Dermis blood vessel endothelial cell (primary cell): ENCODE measurements at places on chromosomes 1 and 21. TPM values are rescaled to one million over a fixed set of nuclear protein-coding genes. Genes with fewer than 3 reads are reported as not detected.

- DNase-seq, result no peak
These were observed 37.2 kb upstream of the SCCPDH start for GRCh38 chr1:246687002-246687401.

- DNase-seq, result no peak
These were observed 2.8 kb downstream of the DIRAS3 start for GRCh38 chr1:68047659-68048026.

- no peak for DNase-seq
These were observed 53.4 kb upstream of the COL6A1 start for GRCh38 chr21:45927851-45928850.

DNA sequence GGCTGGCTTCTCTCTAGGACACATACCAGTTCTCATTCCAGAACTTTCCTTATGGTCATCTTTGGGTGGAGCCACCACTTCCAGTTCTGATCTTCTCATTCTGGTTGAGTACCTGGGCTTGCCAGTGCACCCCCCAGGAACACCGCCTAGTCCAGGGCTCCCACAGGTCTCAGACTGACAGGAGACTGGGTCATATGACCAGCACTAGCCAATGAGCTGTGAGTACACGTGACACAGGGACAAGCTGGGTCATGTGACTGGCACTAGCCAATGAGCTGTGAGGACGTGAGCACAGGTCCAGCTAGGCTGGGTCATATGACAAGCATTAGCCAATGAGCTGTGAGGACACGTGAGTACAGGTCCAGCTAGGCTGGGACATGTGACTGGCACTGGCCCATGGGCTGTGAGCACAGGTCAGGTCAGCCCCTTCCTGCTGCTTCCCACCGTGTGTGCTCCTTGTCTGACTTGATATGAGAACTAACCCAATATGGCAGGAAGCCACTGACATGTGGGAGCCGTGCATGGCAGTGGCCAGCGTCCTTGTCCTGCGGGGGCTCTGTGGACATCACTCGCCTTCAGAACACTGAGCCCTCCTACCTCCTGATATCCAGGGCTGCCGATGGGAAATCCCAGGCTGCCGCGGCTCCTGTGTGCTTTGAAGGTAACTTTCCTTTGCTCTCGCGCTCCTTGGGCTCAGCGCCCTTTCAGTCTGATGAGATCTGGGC lies 22.7 kb downstream of the KRTAP10-1 start:
- peak; percentile 28 for DNase-seq

GRCh38 chr1:95245029-95245428 lies 11.0 kb downstream of the RWDD3 start:
- no peak for DNase-seq

The FCMR gene
- 0.17 TPM in 1 of 2 replicates, not detected in the other for total RNA-seq

DNA sequence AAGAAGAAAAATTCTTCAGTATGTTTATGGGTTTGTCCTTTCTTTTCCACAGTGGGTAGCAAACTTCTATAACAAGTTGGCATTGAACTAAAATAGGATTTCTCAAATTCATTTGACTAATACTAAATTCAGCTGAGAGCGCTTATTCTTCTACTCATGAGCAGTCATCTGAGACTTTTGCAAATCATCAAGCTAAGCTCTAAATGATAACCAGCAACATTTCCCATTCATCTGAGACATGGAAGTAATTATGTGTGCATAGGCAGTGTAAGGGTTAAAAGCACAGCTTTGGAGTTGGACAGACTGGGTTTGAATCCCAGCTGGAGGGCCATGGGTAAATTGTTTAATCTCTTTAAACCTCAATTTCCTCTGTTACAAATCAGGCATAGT lies 18.3 kb upstream of the CNR2 start:
- no peak for DNase-seq

The FAM167B gene
- total RNA-seq, result 2.4 and 30.8 TPM in 2 replicates

- DNase-seq, result no peak
These were observed 77.2 kb downstream of the MPZL1 start for GRCh38 chr1:167798952-167799351.

- no peak for DNase-seq
These were observed 25.6 kb downstream of the NPHP4 start for GRCh38 chr1:5966543-5967205.

- DNase-seq, result no peak
These were observed 17.7 kb downstream of the CD1E start for GRCh38 chr1:158371188-158371953.

DNA sequence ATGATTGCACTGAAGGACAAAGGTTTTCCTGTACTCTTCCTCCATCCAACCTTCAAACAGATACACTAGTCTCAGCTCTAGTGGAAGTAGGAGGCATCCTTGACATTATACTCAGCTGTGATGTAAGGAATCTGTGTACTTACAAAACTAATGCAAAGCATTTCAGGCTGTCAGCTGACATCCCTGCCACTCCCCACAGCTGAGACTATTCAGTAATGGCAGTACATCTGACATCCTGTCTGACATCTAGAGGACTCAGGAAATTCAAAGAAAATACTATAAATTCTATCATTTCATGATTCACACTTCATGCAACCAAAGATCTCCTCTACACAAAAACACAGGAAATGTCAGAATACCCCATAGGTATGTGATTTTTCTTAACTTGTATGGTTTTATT lies 325.8 kb downstream of the SMYD3 start:
- DNase-seq, result peak; percentile 21

GRCh38 chr1:211753649-211754251 lies 76.8 kb downstream of the LPGAT1 start:
- no peak for DNase-seq

The PLXNA2 gene
- total RNA-seq, result 54.8 and 95.8 TPM in 2 replicates

- no peak for DNase-seq
These were observed 124.7 kb downstream of the CLIC6 start for GRCh38 chr21:34793471-34793870.

The LEPROT gene
- 58.7 and 60.6 TPM in 2 replicates for total RNA-seq

The MORC3 gene
- total RNA-seq, result 46.6 and 49.4 TPM in 2 replicates

GRCh38 chr21:42534421-42535378 lies 21.0 kb downstream of the SLC37A1 start:
- DNase-seq, result peak; percentile 18

DNA sequence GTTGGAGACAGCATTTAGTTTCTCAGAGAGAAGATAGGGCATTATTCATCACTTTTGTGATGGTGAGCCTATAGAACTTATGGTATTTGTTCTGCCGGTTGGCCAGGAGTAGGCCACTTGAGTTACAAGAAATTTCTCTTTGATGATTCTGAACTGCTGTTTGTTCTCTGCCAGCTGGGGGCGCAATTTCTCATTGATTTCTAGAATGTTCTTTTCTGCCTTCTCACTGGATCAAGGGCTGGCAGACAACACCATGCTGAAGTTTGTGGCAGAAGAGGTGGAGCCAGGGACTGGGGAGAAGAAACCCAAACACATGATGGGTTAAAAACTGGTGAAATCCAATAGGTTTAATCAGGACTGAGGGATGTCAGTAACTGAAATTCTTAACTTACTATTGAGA lies 360.6 kb downstream of the FAM72C start:
- DNase-seq, result no peak

The ADAM15 gene
- total RNA-seq, result 289 and 307 TPM in 2 replicates

The USH2A gene
- total RNA-seq, result not detected in 2 replicates

DNA sequence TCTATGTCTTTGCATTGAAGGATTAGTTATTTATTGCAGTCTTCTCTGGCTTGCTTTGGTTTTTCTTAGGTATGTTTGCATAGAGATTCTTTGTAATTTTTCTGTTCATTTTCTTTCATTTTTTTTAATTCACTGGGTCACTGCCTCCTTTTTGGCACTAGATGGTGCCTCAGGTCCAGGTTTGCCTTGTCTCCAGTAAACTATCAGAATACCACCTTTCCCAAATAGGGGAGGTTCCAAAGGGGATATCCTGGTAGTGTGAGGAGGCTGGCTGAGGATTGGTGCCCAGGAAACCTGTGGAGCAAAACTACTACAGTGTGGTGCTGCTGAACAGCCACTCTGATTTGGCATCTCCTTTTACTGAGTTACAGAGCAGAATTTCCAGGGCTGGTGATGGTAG lies 257.1 kb downstream of the KCTD3 start:
- no peak for DNase-seq

GRCh38 chr1:44333376-44333775 lies 21.7 kb downstream of the ERI3 start:
- no peak for DNase-seq

The KCNJ15 gene
- 1.4 and 2.7 TPM in 2 replicates for total RNA-seq

DNA sequence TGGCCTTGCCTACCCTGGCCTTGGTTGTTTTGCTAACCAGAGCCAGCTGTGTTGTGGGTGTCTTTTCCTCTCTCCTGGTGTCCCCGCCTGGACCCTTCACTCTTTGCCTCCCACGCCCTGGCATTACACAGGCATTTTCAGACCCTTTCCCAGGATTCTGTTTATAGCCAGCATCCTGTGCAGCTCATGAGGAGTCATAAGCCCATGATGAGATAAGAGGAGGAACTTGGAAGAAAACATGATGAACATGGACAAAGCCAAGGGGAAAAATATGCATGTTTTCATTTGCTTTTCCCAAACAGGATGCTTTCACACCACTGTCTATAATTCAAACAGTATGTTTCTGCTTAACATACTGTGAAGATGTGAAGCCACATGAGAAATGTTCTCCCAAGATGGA lies 18.7 kb upstream of the WARS2 start:
- DNase-seq, result no peak

DNA sequence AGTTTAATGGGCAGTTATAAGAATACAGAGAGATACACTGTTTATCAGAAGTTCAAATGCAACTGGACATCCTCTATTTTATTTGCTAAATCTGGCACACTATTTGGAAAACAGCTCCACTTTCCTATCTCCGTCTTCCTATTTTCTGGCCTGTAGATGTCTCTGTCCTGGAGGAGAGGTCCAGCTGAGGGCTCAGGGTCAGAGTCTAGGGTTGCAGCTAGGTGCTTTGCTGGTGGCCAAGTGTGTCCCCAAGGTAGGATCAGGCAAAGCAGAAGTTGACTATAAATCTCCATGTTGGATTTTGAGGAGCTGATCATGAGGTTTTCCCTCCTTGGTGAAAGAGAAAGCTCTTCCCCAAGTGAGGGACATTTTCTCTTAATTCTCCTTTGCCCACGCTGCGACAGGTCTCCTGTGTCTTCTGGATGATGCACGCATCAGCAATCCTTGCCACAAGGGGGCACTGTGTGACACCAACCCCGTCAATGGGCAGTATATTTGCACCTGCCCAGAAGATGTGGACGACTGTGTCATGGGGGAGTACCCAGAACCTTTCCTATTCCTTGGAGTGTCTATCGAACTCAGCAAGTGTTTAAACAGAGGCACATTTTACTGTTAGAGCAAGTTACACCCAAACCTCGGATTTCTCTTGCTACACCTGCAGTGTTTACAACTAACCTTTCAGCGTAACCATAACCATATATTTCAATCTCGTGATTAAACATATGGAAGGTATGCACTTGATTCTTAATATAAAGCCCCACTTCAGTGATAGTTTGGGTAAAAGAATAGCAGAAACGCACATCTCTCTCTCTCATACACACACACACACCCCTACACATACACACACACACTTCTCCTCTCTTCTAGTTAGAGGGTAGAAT lies 10.2 kb downstream of the ADAM30 start:
- DNase-seq, result peak; percentile 69

DNA sequence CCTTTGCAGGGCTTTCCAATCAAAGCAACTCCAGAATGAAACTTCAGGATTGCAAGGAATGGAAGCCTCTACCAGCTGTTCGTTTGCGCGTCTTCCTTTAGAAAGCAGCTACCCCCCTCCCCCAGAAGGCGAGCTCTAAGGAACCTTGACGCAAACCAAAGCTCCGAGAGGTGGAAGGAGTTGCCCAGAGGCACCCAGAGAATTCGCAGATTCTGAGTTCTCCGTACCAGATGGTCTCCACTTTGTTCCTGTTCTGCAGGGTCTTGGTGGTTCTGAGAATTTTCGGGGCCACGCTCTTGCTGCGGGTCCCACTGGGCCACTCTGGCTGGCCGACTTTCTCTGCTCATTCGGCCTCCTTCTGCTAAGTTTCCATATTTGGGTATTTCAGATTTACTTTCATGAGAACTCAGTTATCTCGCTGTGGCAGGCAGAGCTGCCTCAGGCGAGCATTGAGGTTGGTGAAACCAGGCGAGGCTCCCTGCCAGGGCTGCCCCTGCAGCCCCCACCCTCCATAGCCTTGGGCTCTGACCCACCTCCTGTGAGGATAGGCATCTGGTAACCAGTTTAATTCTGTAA lies 801 bp downstream of the TRAF5 start:
- peak; percentile 63 for DNase-seq

GRCh38 chr1:223208164-223209076 lies 65.4 kb upstream of the TLR5 start:
- DNase-seq, result no peak

DNA sequence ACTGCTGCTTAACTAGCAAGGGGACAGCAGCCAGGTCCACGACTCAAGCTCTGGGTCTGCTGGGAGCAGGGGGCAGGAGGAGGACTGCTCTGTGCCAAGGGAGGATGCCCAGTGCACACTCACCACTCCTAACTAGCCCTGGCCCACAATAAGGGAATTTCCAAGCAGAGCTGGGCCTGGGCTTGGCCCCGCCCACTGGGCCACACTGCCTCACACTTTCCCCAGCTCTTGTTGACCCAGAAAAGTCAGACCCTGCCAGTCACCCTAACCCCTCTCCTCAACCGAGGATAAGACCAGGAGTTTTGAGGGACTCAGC lies 18.7 kb downstream of the SLC9A1 start:
- DNase-seq, result peak; percentile 52

DNA sequence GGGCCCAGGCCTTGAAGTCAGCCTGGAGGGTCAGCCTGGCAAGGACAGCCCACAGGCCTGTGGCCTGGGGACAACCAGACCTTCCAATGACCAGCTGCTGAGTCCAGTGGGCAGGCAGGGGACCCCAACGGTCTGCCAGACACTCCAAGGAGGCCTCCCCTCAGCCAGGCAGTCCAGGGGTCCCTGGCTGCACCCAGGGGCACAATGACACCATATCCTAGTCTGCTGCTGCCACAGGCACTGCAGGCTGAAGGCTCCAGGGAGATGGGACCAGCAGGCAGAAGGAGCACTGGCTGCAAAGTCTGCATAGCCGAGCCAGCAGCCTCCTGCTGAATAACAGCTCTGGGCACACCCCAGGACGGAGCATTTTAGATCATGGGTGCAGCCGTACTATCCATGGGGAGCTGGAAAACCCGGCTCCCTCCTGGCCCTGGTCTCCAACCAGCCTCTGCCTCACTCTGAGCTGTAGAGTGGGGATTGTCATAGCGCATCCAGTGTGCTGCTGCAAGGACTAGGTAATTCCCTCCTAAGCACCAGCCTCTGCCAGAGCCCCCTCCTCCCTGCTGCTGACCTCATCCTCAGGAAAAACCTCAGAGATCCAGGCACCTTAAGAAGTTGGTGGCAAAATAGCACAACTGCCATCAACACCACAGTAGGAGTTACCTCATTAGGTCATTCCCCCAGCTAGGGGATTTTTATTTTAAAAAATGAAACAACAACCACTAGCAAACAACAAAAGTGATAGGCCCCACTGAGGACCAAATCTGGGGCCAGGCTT lies 4.8 kb upstream of the LAPTM5 start:
- no peak for DNase-seq

The ADGRL4 gene
- 157 and 322 TPM in 2 replicates for total RNA-seq
